ENCODE measurements at places on chromosomes 5 and 9.

- DNase-seq: no peak
These were observed 120.5 kb upstream of the MAST4 start for GRCh38 chr5:66475731-66476130.

- DNase-seq: no peak
These were observed 971.1 kb upstream of the COX7C start for GRCh38 chr5:85646641-85647040.

GRCh38 chr5:32713361-32713769, 2.2 kb downstream of the NPR3 start:
- DNase-seq: no peak

DNA sequence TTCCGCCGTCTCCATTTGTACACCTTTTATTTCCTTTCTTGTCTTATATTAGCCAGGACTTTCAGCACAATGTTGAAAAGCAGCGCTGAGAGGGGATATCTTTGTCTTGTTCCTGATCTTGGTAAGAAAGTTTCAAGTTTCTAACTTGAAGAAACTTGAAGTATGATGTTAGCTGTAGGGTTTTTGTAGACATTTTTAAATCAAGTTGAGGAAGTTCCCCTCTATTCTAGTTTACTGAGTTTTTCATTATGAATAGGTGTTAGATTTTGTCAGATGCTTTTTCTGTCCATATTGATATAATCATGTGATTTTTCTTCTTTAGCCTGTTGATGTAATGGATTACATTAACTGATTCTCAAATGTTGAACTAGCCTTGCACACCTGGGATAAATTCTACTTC, 425.7 kb downstream of the PIK3R1 start:
- no peak for DNase-seq

- DNase-seq: no peak
These were observed 46.8 kb downstream of the ITGA2 start for GRCh38 chr5:53035868-53036381.

- no peak for DNase-seq
These were observed 40.7 kb downstream of the EBF1 start for GRCh38 chr5:159058716-159059636.

- DNase-seq: no peak
These were observed 538.6 kb downstream of the CDH12 start for GRCh38 chr5:22314548-22314947.

GRCh38 chr9:7921545-7922197, 122.1 kb upstream of the DMAC1 start:
- no peak for DNase-seq

DNA sequence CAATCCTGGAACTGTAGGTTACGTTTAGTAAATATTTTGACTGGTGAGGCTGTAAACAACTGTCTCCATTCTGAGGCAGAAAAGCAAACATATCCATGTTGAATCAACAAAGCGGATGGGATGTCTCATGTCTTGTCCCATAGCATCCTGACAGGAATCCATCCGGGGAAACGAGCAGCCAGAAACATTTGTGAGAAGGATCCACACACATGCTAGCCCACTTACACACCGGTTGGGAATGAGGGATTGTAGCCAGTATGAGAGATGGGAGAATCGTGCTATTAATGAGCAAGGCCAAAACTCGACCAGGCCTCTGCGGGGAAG, 117.5 kb downstream of the FSTL4 start:
- no peak for DNase-seq

GRCh38 chr9:113509463-113509862, 45.9 kb downstream of the RGS3 start:
- no peak for DNase-seq

- no peak for DNase-seq
These were observed 2.1 kb downstream of the PAPPA start for GRCh38 chr9:116155698-116156039.

DNA sequence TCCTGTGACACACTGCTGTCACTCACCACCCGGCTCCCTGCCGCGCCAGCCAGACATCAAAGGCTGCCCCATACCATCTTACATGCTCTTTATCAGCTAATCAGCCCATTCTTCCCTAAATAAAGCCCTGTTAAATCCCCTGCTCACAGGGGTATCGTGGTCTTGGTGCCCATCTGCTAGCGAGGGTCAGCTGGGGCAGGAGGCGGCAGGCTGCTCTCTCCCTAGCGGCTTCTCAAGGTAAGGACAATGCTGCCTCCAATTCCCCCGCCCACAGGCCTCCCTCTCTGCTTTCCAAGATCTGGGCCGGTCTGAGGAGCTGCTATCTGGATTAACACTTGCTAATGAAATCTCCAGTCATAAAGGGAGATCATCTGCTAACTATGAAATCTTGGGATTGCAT, 26.8 kb downstream of the BARHL1 start:
- DNase-seq: no peak

- no peak for DNase-seq
These were observed 124.5 kb downstream of the ASTN2 start for GRCh38 chr9:117290306-117290840.

DNA sequence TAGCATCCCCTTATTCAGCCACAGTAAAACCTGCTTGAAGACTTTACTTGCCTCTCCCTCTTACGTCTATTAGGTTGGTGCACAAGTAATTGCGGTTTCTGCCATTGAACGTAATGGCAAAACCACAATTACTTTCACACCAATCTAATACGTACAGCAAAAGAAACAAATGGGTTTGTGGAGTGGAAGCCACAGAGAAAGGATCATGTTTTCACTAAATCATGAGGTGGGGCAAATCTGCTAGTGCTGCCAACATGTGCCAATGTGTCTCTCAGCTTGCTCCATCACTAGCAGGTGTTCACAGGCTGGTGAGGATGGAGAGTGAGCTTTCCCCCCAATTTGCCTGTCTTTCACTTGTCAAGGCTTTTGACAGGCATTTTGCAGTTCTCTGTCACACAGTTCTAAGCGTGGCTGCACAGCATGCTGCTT, 15.9 kb downstream of the DMAC1 start:
- no peak for DNase-seq

DNA sequence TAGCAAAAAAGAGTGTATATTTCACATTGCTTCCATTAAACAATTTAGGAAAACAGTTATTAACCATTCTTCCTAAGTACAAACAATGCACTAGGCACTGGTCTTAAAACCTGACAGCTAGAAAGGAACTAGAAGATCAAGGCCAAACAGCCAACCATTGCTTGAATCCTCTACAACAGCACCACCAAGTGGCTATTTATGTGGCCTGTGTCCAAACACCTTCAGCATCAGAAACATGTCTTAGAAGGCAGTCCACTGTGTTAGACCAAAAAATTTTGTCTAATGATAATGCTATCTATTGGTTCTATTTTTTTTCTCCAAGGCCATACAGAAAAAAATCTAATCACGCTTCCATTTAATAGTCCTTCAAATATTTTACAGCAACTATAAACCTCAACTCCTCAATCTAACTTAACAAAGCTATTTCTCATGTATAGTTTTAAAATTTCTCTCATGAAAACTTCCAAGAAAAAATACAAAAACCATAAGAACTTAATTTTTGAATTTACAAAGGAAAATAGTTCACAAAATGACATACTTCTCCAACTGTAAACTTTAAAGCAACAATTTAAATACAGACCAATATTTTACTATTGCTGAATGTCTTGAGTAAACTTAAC, 36.1 kb downstream of the CAAP1 start:
- no peak for DNase-seq

GRCh38 chr5:129906177-129906887, 2.1 kb downstream of the CHSY3 start:
- no peak for DNase-seq

DNA sequence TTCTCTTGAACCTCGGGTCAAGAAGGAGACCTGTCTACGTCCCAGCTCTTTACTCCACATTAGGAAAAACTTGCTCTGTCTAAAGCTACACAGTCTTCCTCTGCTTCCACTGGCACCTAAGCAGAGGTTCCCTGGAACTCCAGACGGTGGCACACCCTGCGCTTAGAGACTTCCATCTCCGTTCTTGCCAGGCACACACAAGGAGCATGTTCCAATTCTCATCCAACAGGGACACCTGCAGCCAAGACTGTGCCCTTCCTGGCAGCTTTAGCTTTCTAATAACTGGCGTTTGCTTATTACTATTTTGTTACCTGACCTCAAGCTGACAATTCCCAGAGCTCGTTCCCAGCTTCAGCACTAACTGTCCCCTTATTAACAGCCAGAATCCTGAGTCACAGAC, 16.0 kb downstream of the CAPSL start:
- no peak for DNase-seq

- no peak for DNase-seq
These were observed 38.5 kb downstream of the TARS1 start for GRCh38 chr5:33479311-33479710.

DNA sequence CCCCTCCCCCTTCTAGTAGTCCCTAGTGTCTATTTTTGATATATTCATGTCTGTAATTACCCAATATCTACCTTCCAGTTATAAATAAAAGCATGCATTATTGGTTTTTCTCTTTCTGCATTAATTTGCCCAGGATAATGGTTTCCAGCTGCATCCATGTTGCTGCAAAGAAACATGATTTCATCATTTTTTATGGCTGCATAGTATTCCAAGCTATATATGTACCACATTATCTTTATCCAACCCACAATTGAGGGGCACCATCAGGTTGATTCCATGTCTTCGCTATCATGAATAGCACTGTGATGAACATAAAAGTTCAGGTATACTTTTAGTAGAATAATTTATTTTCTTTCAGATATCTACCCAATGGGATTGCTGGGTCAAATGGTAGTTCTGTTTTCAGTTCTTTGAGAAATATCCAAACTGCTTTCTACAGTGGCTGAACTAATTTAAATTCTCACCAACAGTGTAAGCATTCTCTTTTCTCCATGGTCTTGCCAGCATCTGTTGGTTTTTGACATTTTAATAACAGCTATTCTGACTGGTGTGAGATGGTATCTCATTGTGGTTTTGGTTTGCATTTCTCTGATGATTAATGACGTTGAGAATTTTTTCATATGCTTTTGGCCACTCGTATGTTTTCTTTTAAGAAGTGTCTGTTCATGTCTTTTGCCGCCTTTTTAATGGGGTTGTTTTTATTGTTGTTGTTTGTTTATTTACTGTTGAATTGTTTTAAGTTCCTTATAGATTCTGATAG, 746.1 kb upstream of the MEF2C start:
- DNase-seq: no peak

GRCh38 chr5:116681334-116682013, 106.9 kb upstream of the SEMA6A start:
- DNase-seq: no peak

GRCh38 chr9:76369583-76369982, 24.6 kb downstream of the RFK start:
- DNase-seq: no peak

- DNase-seq: no peak
These were observed 585.3 kb upstream of the KLF4 start for GRCh38 chr9:108074900-108075299.

GRCh38 chr9:137945581-137945980, 68.0 kb downstream of the CACNA1B start:
- no peak for DNase-seq

DNA sequence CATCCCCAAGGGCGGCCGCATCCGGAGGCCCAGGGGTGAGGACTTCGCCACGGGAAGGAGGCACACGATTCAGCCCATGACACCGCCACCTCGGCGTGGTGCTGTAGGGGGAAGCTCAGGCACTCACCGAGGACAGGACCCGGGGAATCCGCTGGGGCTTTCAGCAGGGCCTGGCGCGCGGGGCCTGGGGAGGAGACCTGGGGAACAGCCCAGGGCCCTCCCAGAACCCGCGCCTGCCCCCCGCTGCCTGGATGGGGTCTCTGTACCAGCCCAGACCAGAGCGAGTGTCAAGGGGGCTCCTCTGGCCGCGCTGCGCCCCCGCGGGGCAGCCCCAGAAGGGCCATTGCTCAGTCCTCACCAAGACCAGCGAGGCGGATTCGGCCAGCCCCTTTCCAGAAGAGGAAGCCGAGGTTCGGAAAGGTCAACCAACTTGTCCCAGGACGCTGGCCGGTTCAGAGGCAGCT, 12.8 kb downstream of the COL23A1 start:
- no peak for DNase-seq

DNA sequence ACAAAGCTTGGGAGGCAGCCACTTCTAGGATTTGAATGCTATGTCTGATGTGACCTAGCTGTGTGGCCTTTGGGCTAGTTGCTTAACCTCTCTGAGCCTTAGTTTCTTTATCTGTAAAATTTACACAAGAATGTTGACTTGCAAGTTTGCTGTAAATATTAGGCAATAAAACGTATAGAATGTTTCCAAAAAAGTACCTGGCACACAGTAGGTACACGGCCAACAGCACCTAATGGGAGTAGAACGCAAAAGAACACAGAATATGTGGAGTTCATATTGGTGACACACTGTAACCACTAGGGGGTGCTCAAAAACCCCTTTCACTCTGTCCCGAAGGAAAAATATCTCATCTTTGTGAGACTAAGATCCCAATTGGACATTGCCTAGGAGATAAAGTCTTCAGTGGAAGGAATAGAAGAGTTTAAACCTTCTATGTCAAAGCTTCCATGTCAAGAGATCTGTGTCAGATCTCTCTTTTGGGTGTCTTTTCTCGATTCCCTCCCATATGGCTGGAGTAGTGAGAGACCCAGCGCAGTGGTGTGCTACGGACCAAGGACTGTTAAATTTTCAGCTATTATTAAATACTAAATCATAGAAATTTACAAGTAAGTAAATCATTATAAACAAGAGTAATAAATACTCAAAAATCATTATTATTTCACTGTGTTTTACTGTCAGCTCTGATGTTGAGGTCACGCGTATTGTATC, 145.4 kb upstream of the RAD23B start:
- DNase-seq: no peak

GRCh38 chr5:142717582-142718215, 31.8 kb upstream of the FGF1 start:
- DNase-seq: no peak

DNA sequence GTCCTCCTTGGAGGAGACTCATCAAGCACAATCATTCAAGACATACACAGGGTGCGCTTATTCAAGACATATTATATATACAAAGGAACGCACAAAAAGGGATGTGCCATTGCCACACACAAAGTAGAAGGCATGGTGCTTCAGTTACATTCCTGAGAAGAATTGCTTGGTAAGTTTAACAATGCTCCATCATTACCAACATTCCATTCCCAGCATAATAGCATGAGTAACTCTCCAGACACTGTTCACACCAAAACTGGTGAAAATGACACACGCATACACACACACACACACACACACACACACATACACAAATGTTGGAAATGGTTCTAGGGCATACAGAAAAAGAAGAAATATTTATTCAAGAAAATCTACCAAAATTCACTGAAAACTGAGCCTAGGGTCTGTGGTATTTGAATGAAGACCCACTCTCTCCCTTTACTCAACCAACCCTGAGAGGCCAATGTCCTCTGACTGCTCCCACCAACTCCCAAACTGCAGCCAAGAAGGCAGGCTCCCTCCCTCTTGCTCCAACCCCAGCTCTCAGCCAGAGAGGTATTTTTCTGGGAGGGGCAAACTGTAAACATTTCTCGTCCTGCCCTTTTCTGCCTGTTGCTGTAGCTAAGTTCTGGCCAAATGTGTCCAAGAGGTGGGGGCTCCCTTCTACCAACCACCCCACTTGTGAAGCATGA, 19.9 kb downstream of the UGT3A1 start:
- no peak for DNase-seq

GRCh38 chr5:150286820-150287219, 2.8 kb downstream of the CAMK2A start:
- no peak for DNase-seq
